ENCODE measurements at places on chromosomes 3 and 15.
A peak's percentile ranks its signal among the peaks of the same experiment; 100 is the strongest.

DNA sequence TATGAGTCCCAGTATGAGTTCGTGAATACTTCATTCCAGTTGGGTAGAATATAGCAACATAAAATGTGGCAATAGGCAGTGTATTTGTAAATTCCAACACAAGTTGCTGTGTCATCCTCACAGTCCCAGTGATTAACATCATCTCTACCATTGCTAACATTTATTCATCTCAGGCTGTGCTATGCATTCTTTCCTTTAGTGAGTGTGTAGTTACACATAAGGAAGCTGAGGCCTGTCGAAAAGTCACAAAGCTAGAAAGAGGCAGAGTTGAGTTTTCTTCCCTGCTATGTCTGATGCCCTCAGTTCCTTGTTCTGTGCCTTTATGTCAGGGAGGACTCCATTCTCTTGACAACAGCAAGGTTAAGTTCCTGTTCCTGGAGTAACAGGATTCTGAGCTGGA is 96.4 kb downstream of the FNDC3B start:
- no peak for DNase-seq

GRCh38 chr3:152672320-152672649 is 162.6 kb upstream of the P2RY1 start:
- DNase-seq: no peak

GRCh38 chr3:52220380-52221026 is 4.9 kb downstream of the TLR9 start:
- DNase-seq: peak; percentile 24

GRCh38 chr3:71991681-71992080 is 206.7 kb upstream of the PROK2 start:
- DNase-seq: no peak

DNA sequence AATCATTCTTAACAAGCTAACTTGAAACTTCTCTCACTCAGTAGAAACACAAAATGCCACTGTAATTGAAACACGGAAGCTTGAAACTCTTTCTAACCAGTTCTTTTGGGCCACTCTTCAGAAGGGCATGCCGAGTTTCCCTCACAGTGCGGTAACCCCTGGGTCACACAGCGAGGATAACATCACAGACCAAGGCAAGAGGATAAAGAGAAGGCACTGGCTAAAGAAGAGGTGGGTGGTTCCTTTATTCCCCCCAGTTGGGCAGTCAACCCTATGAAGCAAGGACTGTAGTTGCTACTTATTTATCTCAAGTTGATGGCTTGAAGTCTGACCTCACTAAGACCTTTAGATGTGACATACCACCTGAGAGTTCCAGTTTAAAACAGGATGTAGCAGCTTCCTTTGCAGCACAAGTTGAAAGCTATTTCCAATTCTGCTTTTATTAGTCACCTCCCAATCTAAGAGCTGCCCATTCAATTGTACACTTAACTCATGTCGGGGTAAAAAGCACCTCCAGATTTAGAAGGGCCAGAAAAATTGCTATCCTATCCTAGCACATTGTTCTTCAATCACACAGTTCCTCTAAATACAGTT is 272.4 kb downstream of the TIGIT start:
- DNase-seq: no peak

- DNase-seq: no peak
These were observed 87.2 kb upstream of the MLF1 start for GRCh38 chr3:158483701-158484235.

- no peak for DNase-seq
These were observed 1.4 kb upstream of the DIS3L start for GRCh38 chr15:66291816-66292570.

GRCh38 chr3:52032702-52033408 is 23.5 kb downstream of the DUSP7 start:
- DNase-seq: no peak

GRCh38 chr15:75891895-75892294 is 11.8 kb upstream of the FBXO22 start:
- DNase-seq: no peak

GRCh38 chr3:86047161-86047560 is 943.8 kb downstream of the VGLL3 start:
- no peak for DNase-seq

- no peak for DNase-seq
These were observed 41.9 kb downstream of the TRIM71 start for GRCh38 chr3:32859604-32860237.

Measured in NCI-H1105 (cell line).